Activated T-helper 2 cell treated with anti-CD3 and anti-CD28 coated beads, Interferon-gamma antibody, Interleukin-2, Interleukin-4, amounts not matched to agents 10 μg/mL and 5 μg/mL and 100 μg/mL, durations not matched to agents 14 hours and 24 hours and 36 hours (primary cell): ENCODE measurements at places on chromosomes 5 and 9.
A peak's percentile ranks its signal among the peaks of the same experiment; 100 is the strongest.

DNA sequence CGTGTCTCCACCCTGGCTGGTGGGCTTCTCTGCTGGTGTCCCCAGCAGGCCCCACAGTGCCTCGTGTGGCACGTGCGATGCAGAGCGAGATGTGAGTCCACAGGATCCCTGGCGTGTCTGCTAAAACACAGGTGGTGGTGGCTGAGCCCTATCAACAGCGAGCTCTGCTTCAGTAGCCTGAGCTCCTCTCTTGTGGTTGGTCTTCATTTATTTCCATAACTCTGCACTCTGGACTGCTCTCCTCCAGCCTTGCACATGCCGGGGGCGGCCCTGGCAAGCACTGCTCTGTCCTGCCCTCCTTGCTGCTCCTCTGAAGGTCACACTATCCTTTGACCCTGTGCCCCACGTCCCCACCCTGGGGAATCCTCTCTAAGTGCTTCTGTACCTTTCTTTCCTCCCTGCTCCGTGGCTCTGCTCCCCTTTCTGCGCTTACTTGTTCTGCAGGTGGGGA, 59.2 kb downstream of the NSUN2 start:
- no peak for DNase-seq

DNA sequence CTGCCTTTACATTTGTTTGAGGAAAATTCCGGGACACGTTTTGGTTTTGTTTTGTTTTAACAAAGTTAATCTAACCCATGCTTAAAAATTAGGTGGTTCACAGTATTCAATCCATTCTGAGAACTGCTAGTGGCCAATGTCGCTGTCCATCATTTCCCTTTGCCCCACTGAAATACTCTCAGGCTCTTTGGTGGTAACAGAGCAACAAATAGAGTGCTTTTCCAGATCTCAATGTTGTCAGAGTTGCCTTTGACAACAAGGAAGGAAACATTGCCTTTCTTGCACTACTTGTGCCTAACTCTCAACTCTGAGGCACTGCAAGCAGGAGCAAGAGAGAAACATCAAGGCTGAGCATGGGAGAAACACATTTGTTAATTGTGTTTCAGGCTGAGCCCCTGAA, 154.0 kb downstream of the MCTP1 start:
- no peak for DNase-seq

GRCh38 chr5:170917113-170917512, 55.3 kb downstream of the RANBP17 start:
- DNase-seq, result no peak

GRCh38 chr9:136665111-136665703, 2.5 kb downstream of the EGFL7 start:
- DNase-seq, result no peak

- peak; percentile 35 for DNase-seq
Observed at GRCh38 chr9:125829743-125830142, 82.6 kb downstream of the PBX3 start.

- no peak for DNase-seq
Observed at GRCh38 chr9:21317956-21318923, 13.1 kb upstream of the IFNA5 start.
